Activated CD4-positive, alpha-beta T cell treated with anti-CD3 and anti-CD28 coated beads, Interleukin-2, amount 10 ng/mL, durations not matched to agents 7 days and 5 days (primary cell): ENCODE measurements at places on chromosomes 2 and 18. TPM values are rescaled to one million over a fixed set of nuclear protein-coding genes. Genes with fewer than 3 reads are reported as not detected.

GRCh38 chr2:62084801-62085200 lies 111.1 kb upstream of the B3GNT2 start:
- no peak overlapping the region for H3K4me3 ChIP-seq
- H3K4me1 ChIP-seq = no peaks in the 10 kb centered on the region
- H3K27ac ChIP-seq = no peak overlapping the region

GRCh38 chr2:166944909-166945308 lies 56.6 kb downstream of the XIRP2 start:
- H3K27ac ChIP-seq = no peak overlapping the region
- DNase-seq = no peak
- no peak overlapping the region for H3K4me3 ChIP-seq
- no peaks in the 10 kb centered on the region for H3K4me1 ChIP-seq
- H3K27me3 ChIP-seq = no peaks in the 10 kb centered on the region

DNA sequence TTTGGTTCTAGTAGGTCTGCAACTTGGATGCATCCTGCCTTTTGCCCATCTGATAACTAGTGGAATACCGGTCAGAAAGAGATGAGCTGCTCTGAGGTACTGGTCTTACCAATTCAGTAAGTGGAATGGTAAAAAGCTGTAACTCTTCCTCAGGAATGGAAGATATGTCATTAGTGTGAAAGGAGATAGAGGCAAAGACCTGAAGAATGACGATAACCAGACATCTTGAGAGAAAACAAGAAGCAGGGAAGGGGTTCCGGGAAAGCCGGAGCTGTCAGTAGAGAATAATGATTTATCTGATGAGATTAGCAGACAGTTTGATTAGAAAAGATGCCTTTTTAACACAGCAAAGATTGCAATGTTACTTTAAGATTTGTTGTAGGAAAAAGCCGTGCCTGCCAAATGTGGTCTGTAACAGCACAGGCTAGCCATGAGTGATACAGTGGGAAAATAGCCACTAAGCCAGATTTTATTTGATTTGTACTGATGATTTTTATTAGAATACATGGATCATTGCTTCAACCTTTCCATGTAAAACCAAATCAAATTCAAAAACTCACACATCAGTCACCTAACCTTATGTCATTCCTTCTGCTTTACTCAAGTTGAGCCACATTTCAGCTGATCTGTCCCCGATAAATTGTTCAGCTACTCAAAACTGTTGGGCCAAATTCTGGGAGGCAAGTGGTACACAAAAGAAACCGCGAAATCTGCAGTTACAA lies 110.0 kb downstream of the TCF4 start:
- peak overlapping the region; percentile 76 for H3K4me3 ChIP-seq
- peaks cover 15% of the 10 kb centered on the region for H3K4me1 ChIP-seq
- peak overlapping the region; percentile 93 for H3K27ac ChIP-seq
- peaks cover 4% of the 10 kb centered on the region for H3K27me3 ChIP-seq
- H3K36me3 ChIP-seq = no peaks in the 10 kb centered on the region
- DNase-seq = no peak

The CCDC148 gene
- total RNA-seq = 0.15 TPM

The SOX11 gene
- not detected for total RNA-seq

The KIAA2012 gene
- not detected for total RNA-seq

The PRKAG3 gene
- total RNA-seq = not detected

The MALT1 gene
- total RNA-seq = 52.1 TPM
